Stimulated activated CD8-positive, alpha-beta memory T cell treated with anti-CD3 and anti-CD28 coated beads, Interleukin-4, amount 100 ng/mL, for 48 hours (primary cell): ENCODE measurements at places on chromosomes 5 and 9.
A peak's percentile ranks its signal among the peaks of the same experiment; 100 is the strongest.

- DNase-seq, result no peak
Measured at GRCh38 chr5:109947667-109948066, 257.9 kb downstream of the MAN2A1 start.

- no peak for DNase-seq
Measured at GRCh38 chr9:109771796-109772531, 8.0 kb upstream of the PALM2AKAP2 start.

DNA sequence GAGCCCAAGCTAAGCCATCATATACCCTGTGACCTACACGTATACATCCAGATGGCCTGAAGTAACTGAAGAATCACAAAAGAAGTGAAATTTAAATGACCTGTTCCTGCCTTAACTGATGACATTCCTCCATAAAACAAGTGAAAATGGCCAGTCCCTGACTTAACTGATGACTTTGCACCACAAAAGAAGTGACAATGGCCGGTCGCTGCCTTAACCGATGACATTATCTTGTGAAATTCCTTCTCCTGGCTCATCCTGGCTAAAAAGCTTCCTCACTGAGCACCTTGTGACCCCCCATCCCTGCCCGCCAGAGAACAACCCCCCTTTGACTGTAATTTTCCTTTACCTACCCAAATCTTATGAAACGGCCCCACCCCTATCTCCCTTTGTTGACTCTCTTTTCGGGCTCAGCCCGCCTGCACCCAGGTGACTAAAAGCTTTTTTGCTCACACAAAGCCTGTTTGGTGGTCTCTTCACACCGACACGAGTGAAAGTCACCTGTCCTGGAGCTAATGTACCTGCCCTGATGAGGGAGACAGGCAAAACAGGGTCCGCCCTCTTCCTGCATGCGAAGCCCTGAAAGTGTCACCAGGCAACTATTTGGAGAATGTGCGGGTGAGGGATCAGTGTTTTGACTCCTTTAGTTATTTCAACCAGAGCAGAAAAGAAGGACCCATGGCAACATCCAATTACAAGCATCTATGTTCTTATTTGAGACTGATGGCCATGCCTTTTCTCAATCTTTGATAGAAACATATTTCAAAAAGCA, 266.1 kb downstream of the SMARCA2 start:
- DNase-seq, result no peak

GRCh38 chr9:122057211-122057610, 35.9 kb downstream of the TTLL11 start:
- DNase-seq, result no peak

- no peak for DNase-seq
Measured at GRCh38 chr9:21510806-21511205, 28.7 kb upstream of the IFNE start.

- no peak for DNase-seq
Measured at GRCh38 chr9:124663046-124663961, 107.8 kb downstream of the NR6A1 start.

- DNase-seq, result no peak
Measured at GRCh38 chr5:173395257-173395932, 67.2 kb upstream of the STC2 start.

DNA sequence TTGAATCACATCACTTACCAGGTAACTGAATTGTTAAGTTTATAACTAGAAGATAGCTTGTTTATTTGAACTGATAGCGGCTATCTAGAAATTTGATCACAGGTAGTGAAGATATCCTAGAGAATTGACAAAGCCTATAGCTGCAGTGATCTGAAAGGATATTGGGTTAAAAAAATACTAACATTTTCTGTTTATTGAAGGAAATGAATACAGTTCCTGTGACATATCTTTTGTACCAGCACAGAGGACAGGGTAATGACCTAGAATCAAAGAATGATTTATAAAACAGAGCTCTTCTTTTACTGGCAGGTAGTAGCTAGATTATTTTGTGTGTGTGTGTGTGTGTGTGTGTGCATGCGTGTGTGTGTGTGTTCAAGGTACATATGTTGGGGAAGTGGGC, 94.8 kb downstream of the RAB3C start:
- DNase-seq, result no peak

GRCh38 chr5:173744551-173744950, 128.1 kb upstream of the BOD1 start:
- no peak for DNase-seq

GRCh38 chr5:124732428-124733328, 13.8 kb downstream of the ZNF608 start:
- no peak for DNase-seq

DNA sequence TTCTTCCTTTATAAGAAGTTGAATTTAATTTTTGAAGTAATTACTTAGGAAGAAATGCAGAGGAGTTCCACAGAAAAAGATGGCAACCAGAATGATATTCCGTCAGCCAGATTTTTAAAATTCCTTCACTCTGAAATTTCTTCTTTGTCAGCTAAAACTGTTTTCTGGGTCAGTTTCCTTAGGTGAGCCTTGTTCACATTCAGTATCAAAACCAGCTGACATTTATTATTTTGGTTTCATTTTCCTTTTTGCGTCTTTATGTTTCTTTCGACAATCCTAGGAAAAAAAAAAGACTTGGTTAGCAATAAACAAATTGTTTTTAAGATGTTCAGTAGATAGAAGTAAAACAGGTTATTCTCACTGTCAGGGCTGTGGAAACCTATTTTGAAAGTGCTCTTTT, 4.1 kb upstream of the IARS1 start:
- no peak for DNase-seq

DNA sequence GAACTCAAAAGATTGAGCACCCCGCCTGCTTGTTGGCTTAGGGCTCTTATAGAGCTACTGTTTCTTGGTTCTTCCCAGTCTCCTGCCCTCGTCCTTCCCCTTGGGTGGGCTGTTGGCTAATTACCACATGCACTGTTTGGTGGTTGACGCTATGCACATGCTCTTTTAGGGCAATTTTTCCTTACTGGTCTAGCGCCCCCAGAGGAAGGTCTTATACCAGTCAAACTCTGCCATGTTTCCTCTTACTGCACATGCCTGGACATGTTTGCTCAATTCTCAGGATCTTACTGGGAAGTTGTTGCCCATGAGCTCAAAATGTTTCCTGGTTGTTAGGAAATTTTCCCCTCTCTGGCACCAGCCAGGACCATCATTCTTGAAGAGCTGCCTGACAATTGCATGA, 101.9 kb downstream of the SLC28A3 start:
- DNase-seq, result no peak

GRCh38 chr5:36041537-36041845, 25.2 kb downstream of the UGT3A2 start:
- DNase-seq, result no peak

DNA sequence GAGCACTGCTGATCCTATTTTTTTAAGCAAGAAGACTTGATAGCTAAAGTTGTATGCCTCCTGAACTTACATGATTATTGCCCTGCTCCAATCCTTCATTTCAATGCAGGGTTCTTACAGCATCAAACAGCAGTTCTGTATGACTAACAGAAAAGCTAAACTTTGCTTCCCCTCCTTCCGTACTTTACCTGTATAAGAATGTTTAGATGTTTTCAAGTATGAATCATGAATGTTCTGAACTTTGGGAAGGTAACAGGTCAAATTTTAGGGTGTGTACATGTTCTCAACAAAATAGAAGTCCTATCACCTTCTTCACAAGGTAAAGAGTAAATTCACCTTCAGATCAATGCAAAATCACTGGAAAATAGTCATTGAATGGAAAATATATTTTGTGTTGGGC, 972.6 kb upstream of the SEMA6A start:
- no peak for DNase-seq

GRCh38 chr9:127912882-127913281, 4.0 kb downstream of the ST6GALNAC4 start:
- no peak for DNase-seq

GRCh38 chr5:110086658-110087388, 397.1 kb downstream of the MAN2A1 start:
- peak; percentile 64 for DNase-seq

DNA sequence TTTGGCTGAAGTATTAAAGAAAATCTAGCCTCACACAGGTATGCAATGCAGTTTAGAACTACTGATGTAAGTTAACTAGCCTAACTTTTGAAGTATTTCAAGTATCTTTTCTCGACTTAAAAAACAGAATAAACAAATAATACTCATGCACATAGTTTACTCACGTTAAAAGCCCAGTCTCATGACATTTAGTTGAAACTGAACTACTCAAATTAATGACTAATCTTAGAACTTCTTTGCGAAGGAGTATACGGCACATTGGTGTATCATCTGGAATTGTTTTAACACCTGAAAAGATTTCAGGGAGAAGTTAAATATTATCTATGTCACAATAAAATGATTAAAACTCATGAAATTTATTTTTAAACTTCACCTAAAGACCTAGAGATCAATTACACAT, 98.5 kb downstream of the OSMR start:
- no peak for DNase-seq

DNA sequence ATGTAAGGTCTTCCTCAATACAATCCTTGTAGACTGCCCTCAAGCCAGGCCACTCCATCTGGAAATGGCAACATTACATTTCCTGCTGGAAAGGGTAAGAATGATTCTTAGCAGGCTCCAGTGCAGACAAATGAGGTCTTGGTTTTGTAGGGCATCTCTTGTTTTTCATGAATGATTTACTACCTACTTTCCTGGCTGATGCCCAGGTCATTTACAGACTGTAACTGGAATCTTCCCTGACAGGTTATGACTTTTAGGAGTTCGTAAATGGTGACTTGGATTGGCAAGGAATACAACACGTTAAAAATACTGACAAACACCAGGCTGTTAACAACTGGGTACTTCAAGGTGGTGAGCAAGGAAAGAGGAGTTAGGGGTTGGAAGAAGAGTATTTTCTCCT, 510.5 kb upstream of the TNC start:
- DNase-seq, result no peak

DNA sequence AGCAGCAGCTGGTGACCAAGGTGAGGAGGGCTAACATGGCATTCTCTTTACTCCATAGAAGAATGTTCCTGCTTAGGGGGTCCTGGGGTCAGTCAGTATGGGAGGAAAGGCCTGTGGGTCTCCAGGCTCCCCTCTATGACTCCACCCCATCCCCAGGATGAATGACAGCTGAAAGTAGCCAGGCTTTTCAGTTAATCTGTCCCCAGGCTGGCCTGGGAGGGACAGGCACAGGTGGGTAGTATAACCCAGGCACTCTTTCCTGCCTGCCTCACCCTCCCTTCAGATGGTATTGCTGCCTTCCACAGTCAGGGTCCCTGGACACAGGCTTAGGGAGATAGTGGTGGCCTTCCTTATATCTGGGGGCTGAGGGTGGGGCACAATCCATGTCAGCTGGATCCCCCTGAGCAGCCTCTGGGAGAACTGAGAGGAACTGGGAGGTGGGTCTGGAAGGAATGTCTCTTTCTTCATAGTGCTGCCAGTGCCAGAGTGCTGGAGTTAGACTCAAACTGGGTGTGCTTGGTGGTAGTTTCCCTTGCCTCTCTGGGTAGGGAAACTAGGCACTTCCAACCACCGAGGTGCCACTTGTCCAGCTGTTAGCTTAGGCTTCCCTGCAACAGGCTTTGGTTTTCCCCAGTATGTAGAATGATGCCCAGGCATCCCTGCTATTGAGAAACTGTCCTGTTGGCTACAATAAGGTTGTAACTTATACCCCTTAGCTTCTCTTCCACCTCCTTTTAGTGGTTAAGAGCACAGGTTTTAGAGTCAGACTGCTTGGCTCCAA, 27.8 kb downstream of the LARP1 start:
- DNase-seq, result no peak

GRCh38 chr5:151461312-151461711, 13.9 kb downstream of the SLC36A1 start:
- DNase-seq, result no peak

DNA sequence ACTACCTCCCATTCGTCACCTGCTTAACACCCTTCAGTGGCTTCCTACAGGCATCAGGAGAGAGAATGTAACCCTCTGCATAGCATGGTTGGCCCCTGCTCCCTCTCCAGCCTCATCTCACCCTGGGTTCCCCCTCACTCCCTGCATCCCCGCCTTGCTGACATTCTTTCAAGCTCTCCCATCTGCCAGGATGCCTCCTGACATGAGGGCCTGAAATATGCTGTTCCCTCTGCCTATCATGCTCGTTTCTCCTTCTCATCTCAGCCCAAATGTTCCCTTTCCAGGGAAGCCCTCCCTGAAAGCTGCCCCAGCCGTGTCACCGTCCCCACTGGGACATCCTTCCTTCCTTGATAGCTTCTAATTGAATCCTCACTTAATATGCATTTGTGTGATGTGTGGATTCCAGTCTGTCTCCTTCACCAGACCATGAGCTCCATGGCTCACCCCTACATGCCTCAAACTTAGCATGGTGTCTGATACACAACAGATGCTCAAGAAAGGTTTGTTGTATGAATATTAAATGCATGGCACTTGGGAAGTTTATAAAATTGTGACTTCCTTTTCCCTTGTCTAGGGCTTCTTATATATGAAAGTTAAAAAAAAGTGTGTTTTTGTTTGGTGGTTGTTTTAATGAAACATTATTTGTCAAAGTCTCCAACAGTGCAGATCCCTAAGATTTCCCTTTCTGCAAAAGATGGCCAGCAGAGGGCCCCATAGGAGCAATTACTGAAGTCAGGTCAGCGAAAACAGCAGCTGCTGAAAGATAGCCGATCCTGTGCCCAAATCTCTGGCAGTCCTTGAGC, 7.3 kb upstream of the C5orf58 start:
- peak; percentile 87 for DNase-seq

DNA sequence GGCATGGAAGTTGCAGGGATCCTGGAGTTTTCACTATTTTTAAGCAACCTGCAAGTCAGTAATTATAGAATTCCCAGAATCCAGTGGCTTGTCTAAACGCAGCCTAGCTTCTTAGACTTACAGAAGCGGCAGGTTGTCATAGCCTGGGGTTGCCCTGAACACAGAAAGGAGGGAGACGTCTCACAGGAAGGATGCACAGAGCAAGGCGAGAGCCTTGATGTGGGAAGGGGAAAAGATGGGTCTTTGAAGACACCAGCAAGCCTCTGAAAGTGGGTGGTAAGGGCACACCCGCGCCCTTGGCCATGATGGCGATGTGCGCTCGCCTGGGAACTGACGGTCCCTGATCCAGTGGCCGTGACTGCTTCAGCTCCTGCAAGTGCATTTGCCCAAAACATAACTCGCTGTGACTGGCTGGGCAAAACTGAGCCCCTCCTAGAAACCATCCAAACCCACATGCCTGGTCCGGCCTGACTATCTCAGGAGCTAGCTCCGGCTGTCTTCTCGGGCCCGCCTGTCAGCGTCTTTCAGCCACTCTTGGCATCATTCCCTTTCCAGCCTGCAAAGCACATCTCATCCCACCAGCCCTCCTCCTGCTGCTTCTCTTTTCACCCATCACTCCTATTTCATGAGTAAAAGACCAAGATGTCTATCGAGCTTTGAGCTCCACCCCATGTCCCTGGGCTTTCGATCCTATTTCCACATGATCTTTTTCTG, 17.1 kb downstream of the FBP1 start:
- DNase-seq, result no peak

- peak; percentile 75 for DNase-seq
Measured at GRCh38 chr9:98536542-98537173, 172.1 kb downstream of the GABBR2 start.

DNA sequence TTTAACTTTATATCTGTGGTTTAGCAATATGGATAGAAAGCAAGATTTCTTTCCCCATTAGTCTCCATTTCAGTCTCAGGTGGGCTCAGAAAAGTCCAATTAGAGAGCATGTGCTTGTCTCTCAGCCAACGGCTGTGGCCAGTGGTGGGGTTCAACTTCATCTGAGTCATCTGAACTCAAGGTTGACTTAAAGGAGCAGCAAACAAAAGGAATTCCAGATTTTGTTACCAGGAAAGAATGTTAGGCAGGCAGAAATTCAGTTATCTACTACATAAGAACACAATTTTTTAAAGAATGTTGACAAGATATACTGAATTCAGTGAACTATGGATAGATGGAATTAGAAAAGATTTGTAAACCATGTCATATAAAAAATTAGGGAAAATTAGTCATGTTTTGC, 784.1 kb downstream of the MAT2B start:
- DNase-seq, result no peak
